SJCRH30 (cell line): ENCODE measurements at places on chromosomes 1 and 21.
A peak's percentile ranks its signal among the peaks of the same experiment; 100 is the strongest.

GRCh38 chr1:55040083-55040932 is 960 bp downstream of the PCSK9 start:
- DNase-seq, result no peak

DNA sequence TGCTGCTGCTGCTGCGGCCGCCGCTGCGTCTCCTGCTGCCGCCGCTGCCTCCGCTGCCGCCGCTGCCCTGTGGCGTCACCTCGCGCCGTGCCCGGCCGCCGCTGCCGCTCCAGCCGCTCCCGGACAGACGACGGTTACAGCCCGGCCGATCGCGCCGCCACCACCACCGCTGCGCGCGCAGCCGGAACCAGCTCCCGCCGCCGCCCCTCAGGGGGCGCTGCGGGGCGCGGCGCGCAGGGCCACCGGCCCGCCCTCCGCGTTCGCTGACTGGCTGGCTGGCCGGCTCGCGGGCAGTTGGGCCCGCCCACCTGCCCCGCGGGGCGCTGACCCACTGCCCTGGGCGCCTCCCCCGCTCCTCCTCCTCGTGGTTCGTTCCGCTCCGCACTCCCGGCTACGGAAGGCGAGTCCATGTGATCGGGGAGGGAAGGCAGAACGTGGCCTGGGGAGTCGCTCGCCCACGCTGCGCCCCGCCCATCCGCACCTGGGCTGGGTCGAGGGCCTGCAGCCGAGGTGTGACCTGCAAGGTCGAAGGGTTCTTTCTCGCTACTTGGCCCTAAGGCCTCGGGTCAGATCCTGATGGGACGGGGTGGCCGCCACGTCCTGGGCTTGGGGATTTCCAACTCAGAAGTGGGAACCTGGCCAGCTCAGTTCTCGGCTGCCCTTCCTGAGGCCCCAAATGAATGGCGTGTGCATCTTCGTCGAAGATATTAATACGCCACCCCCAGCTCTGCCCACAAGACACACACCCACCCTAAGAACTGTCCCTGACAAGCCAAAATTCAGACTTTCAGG is at the start of gene PTP4A2:
TSS of gene PTP4A2 (minus strand) at position 185 of the 792 bp plus-strand sequence. CDS start 19,303 bp downstream, outside the sequence.
- DNase-seq, result peak; percentile 96

GRCh38 chr1:67838180-67838910 is 5.1 kb upstream of the GNG12 start:
- DNase-seq, result no peak

DNA sequence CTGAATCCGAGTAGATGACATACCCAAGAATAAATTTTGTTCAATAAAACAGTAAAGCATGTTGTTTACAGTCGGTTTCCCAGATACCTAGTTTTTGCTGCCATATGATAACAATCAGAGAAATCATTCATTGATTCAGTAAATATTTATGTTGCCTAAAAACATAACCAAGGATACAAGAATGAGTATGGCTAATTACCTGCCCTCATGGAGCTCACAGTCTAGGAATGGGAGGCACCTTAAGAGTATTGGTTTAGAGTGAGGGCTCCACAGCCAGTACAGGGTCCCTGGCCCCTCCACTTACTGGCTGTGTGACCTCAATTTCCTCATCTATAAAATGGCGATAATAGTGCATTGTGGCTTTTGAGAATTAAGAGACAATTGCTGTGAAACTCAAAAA is 921 bp downstream of the ATP5PB start:
- DNase-seq, result no peak

- no peak for DNase-seq
Measured at GRCh38 chr1:81999364-81999763, 198.6 kb downstream of the ADGRL2 start.

DNA sequence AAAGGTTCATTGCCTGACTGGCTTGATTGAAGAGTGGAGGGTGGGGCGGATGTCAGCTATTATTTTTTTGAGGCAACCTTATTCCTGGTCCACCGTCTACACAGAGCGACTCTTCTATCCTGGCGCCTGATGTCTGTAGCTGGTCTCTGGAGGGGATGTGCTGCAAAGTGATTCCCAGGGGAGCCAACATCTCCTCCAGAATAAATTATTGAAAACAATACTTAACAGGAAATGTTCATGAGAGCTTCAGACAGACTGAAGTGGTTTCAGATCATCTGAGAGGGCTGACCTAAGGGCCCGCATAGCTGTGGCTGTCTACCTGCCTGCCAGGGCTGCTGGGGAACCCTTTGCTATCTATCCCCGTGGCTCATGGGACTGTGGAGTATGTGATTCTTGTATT is 66.7 kb downstream of the TEX35 start:
- DNase-seq, result no peak

DNA sequence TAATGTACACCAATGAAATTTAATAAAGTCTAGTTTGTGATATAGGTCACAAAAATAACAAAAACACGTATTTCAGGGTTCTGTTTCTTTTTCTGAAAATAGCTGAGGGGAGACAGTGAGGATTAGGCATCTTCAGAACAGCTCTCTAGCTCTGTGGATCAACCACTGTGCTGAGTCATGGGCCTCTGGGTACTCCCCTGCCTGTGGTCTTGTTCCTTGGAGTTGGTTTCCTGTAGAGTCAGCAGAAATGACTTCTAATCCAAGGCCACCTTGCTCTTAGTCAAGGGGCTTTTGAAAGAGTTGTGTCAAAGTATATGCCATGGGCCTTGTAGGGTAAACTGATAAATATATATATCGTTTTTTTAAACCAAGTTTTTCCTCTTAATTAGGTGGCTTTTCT is 141.8 kb upstream of the ZRANB2 start:
- no peak for DNase-seq

GRCh38 chr1:56285554-56286402 is 293.6 kb downstream of the PLPP3 start:
- DNase-seq, result no peak

GRCh38 chr1:92026806-92027205 is 3.0 kb upstream of the EPHX4 start:
- no peak for DNase-seq

- DNase-seq, result peak; percentile 92
Measured at GRCh38 chr1:9490605-9491339, 48.5 kb upstream of the SLC25A33 start.

DNA sequence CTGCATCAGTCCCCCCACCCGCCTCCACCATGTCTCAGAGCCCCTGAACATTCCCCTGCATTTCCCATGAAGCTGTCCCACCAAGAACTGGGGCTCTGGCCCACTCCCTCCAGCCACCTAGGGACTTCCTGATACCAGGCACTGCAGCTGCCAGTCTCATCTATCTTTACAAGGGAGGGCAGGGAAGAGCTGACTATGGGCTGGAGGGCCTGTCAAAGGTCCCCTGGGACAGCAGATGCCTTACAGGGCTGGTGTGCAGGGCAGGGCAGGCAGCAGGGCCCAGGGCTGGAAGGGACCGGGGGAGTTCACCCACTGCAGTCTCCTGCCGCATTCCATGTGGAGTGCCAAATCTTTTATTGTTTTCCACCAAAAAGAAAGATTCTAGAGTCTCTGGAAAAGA is 17.6 kb downstream of the SHISA4 start:
- DNase-seq, result peak; percentile 87

DNA sequence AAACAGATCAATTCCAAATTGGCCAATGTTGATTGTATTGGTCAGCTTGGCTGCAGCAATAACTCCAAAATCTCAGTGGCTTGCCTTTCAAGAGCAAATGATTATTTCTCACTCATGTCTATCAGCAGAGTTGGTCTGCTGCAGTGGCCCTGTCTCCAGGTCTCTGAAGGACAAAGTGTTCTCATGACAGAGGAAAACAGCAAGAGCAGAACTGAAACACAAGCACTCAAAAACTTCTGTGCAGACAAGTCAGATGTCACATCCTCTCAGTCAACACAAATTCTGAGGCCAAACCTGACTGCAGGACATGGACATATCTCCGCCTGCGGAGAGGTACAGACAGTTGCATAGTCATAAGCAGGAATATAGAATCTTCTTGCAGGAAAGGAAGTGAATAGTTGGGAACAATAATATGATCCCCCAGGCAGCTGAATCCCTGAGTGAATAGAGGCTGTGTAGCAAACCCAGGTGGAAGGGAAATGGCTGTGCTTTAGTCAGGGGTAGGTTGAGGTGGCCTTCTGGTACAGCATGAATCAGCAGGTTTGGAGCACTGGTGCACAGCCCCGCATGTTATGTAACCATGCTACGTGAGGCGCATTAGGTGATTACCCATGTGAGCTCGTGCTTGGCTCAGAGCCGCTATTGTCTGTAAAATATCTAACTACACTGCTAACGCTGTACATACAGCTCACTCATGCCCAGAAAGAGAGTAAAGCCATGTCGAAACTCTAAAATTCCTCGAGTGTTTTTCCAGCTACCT is 17.1 kb upstream of the UBE2U start:
- no peak for DNase-seq

- DNase-seq, result peak; percentile 47
Measured at GRCh38 chr1:61741711-61742619, at the start of gene PATJ. Gene PATJ, plus strand, starts transcription at chr1:61742480. Its CDS starts 20,413 bp downstream, at chr1:61762893.

- no peak for DNase-seq
Measured at GRCh38 chr21:42590431-42591131, 62.8 kb upstream of the PDE9A start.

DNA sequence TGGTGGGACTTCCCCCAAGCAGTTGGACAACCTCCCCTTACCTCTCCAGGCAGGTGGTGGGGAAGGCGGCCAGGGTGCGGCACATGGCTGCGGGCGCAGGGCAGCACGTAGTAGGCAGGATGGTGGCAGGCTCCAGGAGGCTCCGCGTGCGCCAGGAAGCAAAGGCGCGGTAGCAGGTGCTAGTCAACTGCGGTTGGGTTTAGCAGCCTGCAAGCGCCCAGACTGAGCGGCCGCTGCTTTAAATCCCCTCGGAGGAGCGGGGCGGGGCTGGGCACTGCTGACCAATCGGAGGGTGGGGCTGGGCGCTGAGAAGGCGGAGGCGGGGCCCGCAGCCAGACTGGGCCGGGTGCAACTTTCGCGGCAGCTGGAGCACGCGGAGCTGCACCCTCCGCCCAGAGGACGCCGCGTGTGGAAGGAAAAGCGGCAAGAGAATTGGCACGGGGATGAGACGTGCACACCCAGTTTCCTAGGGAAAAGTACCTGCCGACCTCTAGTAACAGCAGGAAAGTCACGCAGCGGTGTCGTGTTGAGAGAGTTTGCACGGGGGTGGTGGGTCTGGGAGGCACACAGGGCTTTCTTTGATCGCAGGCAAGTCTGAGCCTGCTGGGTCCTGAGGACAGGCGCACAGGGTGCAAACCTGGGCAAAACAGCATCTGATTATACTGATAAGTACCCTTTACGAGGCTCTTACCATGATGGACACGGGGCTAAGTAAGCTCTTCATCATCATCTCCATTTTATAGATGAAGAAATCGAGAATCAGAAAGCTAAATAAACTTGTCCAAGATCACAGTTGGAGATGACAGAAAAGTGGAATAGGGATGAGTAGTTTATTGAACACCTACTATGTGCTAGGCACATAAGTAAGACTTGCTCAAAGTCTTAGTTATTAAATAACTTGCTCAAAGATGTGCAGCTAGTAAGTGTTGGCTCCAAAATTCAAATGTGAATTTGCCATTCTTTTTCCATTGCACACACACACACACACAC is at the start of gene RGS16:
TSS of gene RGS16 (minus strand) at position 215 of the 990 bp plus-strand sequence. CDS start at position 85, 130 bp downstream.
- peak; percentile 95 for DNase-seq

GRCh38 chr1:240917976-240918375 is 306.0 kb upstream of the GREM2 start:
- DNase-seq, result no peak

- no peak for DNase-seq
Measured at GRCh38 chr1:10765734-10766478, 30.5 kb downstream of the CASZ1 start.

DNA sequence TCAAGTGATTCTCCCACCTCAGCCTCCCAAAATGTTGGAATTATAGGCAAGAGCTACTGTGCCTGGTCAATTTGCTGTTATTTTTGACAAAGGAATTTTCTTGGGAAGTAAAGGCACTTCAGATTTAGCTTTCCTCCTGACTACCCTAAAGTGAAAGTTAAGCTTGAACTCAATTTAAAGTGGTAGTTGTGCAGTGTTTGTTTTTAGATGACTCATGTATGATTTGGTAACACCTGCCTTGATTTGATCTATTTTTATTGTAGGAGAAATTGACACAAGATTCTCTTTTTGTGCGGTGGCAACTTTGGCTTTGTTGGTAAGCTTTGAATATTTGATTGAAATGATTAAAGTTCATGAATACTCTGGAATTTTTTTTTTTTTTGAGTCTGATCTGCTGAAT is 5.0 kb downstream of the RABGGTB start:
- no peak for DNase-seq

DNA sequence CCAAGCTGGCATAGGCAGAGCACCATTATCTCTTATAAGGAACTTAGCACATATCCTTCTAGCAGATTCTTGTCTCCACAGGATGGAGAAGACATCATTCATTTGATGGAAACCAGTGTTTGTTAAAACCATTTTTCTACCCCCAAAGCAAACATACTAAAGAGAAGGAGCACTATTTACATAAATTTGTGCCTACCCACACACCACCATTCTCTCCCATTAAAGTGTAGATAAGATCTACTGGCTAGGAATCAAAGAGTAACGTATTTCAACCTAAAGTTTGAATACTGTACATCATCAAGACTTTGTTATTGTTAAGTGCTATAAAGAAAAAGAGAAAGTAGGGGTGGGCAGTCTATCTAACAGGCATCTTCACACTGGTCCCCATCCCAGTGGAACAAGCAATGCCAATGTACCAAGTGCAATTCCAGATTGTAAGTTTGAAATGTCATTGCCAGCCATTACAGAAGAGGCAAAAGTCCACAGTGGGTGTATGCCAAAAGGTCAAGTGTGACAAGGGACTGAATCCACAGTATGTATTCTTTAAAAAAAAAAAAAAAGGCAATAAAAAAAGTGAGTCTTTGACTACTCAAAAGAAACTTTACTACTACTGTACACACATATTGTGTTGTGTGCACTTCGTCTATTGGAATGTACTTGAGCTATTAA is 18.8 kb downstream of the CCSAP start:
- DNase-seq, result no peak
